NCI-H82 (cell line): ENCODE measurements at places on chromosomes 7 and 10.
A peak's percentile ranks its signal among the peaks of the same experiment; 100 is the strongest.

DNA sequence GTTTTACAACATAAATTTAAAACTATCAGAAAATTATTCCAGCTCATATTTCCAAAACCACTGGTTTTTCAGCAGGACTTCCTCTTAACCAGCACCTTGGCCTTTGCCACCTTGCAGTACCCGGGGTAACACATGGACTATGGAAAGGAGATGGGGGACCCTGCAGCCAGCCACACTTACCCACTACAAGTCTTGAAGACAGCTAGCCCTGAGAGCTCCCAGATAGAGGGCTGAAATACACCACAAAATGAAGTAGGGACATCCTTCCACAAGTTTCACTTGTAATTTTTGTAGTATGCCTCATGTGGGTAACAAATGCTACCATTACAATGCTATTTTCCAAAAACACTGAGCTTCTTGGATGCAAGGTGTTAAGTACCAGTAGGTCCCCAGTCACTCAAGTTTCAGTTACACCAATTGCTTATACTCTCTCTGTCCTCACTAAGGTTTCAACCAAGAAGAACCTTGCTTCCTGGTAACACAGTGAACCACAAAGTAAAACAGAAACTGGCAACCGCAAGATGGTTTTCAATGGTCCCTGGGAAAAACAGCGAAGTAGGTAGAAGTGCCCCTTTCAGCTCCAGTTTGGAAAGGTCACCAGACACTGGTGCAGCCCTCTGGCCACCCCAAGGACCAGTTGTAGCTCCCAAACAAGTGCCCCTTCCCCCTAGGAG lies 110.9 kb downstream of the SGMS1 start:
- DNase-seq, result no peak

DNA sequence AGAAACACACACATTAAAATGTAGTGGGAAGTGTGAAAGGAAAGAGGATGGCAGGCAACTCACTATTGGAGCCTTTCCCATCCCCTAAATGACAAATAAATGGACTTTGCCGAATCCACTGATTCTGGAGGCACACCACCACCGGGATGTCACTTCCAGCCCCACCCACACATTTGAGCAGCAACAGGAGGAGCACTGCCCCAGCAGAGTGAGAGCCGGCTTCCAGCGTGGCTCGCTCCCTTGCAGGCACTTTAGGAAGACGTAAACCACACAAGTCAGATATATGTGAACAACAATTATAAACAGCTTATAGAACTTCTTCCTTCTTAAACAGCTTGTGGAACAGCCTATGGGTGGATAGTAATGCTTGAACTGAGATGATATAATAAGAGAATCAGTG lies 191.0 kb downstream of the DGKI start:
- DNase-seq, result no peak

GRCh38 chr10:110430340-110431273 lies 67.1 kb upstream of the DUSP5 start:
- DNase-seq, result no peak

DNA sequence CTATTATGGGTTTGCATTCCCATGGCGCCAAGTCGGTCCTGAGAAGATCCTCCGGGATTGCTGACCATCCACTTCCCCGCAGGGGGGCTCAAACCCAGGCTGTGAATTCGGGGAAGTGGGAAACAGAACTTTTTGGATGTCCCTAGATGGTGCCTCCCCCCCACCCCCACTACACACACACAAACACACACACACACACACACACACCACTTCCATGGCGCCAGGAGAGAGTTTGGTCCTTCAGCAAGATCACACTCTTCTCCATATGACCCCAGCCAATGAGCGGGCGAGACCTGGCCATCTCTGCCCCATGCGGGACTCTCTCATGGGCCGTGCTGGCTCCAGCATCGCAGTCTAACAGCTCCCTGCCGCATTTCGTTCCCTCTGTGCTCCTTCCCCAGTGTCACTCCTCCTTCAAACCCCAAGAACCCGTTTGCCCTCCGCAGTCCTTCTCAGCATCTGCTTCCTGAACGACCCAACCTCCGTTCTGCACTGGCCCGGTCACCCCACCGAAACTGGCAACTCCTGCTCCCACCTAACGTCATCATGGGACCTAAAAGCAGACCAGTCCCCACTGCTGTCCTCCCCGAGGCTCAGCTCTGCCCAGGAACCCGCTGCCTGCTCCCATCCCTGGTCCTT lies 32.1 kb upstream of the TNRC18 start:
- DNase-seq, result no peak

- DNase-seq, result no peak
Observed at GRCh38 chr7:102154425-102154824, 132.2 kb upstream of the SH2B2 start.

DNA sequence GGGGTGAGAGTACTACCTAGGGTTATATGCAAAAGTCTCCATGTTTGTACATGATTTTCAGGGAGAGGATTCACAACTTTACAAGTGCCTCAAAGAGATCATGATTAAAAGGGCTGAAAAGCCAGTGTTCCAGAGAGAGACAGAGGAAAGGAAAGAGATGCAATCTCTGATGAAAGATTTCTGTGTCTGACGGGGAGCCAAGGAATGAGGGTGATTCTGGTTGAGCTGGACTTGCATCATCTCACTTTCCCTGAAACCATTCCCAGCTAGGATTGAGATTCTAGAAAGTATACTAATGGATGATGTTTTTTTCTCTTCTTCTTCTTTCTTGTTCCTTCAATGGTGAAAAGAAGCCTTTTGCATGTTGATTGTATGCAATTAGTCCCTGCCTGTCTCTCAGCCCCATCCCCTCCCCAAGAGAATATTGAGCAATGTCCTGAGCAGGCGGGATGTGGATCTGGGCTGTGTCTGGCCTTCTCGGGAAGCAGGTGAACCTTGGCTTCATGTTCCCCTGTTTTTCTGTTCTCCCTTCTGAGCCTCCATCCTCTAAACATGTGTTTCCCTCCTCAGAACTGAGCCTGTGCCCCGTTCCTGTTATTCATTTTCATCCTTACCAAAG lies 186.1 kb downstream of the ZNF365 start:
- no peak for DNase-seq

GRCh38 chr7:102439963-102440795 lies 6.8 kb downstream of the ORAI2 start:
- DNase-seq, result no peak

GRCh38 chr7:135467207-135467711 lies 42.6 kb downstream of the CNOT4 start:
- DNase-seq, result no peak

- no peak for DNase-seq
Observed at GRCh38 chr10:89471110-89471809, 56.9 kb downstream of the IFIT5 start.

GRCh38 chr7:99083068-99083651 lies 60.7 kb downstream of the SMURF1 start:
- DNase-seq, result no peak

GRCh38 chr10:120819366-120819765 lies 31.8 kb upstream of the WDR11 start:
- no peak for DNase-seq

- no peak for DNase-seq
Observed at GRCh38 chr10:49010295-49010694, 70.7 kb upstream of the LRRC18 start.

DNA sequence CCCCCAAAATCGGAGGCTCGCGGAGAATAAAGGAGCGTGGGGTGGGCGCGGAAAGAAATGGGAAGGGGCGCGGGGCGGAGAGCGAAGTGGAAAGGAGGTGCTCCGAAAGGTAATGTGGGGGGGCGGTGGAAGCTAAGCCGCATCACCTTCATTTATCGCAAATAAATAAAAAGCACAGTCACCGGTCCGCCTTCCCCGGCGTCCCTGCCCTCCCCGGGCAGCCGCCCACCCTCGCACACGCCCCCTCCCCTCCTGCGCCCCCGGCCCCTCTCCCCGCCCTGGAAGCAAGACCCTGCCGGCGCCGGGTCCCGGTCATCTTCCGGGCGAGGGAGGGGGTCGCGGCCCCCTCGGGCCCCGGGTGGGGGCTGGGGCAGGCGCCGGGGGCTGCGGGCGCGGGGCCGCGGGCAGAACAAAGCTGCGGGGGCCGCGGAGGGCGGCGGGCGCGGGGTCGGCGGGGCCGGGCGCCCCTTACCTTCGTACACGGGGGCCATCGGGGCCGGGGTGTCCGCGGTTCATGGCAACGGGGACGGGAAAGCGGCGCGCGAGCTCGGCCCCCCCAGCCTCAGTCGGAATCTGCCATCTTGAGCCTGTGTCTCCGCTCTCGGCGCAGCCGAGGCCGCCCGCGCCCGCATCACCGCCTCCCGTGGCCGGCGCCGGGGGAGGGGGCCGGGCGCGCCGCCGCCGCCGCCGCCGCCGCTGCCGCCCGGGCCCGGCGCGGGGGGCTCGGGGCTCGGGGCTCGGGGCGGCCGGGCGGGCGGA lies 486 bp downstream of the HIPK2 start:
- peak; percentile 53 for DNase-seq

- no peak for DNase-seq
Observed at GRCh38 chr7:103660455-103661371, 214.7 kb upstream of the SLC26A5 start.
